ENCODE measurements at places on chromosomes 16 and 17.

- no peak for DNase-seq
Observed at GRCh38 chr17:71438631-71439146, 682.1 kb upstream of the SOX9 start.

GRCh38 chr16:78284957-78285434 lies 185.5 kb downstream of the WWOX start:
- no peak for DNase-seq

- no peak for DNase-seq
Observed at GRCh38 chr16:24736758-24737157, 7.3 kb downstream of the TNRC6A start.

- DNase-seq, result no peak
Observed at GRCh38 chr17:7423679-7424078, 1.7 kb upstream of the SPEM2 start.

DNA sequence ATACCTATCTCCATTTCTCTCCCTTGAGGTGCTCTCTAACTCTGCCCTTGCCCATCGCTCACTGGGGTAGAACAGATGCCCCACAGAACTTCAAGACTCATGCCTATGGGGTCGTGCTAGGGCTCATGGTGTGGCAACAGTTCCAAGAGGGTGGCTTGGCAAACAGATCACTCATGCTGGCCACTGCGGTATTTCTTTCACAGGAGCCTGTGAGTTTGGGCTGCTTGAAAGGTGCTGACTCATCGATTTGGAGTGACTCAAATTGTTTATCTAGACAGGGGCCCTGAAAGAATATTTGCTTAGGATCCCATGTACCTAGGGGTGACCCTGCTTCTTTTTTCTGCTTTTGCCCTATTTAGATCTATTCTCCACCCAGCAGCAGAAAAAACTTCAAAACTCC lies 69.9 kb downstream of the IRX5 start:
- DNase-seq, result no peak

DNA sequence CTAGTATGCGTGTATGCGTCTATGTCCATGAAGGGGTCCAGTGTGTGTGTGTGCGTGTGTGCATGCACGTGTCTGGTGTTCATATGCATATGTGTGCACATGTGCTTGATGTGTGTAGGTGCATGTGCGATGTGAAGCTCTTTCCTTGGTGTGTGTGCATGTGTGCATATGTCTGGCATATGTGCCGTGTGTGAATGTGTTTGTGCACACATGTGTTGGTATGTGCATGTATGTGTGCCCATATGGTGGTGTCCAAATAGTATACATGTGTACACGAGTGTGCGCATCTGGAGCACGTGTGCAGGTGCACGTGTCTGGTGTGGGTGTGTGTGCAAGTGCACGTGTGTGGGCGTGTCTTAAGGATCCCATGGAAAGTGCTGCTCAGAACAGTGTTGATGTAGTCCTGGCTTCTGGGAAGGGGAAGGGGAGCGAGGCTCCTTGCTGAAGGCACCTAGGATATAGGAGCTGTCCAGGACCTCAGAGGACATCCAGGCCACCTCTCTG lies 17.0 kb downstream of the CACNA1G start:
- no peak for DNase-seq

GRCh38 chr17:6110088-6110487 lies 39.9 kb downstream of the WSCD1 start:
- DNase-seq, result no peak

DNA sequence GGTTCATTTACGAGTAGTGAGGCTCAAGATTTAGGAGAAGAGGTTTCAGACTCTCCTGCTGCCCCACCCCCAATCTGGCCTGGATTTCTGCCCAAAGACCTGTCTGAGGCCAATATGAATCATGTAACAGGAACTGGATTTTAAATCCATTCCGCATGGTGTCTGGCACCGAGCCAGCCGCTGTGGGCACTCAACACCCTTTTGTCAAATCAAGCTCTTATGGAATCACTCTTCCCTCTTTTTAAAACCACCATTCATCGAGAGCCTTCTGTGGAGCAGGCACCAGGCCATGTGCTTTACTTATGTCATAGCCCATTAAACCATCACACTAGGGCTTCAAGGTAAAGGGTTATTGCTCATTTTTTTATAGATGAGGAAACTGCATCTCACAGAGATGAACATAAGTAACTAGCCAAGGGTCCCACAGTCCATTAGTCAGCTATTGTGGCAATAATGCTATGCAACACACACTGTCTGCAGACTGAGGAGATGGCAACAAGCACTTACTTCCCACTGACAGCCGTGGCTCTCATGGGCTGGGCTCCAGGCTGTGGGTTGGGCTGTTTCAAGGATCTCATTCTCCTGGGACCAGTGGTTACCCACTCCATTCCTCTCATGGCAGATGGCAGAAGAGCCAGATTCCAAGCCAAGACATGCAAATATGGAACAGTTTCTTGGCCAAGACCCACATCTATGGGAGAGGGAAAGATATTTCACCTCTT lies 93.6 kb downstream of the WSCD1 start:
- DNase-seq, result no peak

DNA sequence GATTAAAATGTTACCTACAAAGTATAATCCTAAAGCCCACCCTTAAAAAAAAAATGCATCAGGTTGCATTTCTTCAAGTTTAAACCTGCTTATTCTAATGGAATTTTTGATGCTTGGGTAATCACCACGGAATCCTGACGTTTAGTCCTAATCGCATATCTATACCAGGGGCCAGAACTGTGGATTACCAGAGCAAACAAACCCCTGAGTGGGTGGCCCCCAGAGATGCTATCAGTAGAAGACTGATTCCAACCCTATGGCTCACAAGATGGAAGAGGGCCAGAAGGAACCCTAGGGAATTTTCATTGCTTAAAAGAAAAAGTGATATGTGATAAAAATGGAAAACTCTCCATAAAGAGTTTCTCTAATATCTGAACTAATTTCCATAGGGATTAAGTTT lies 152.2 kb upstream of the NOG start:
- no peak for DNase-seq

DNA sequence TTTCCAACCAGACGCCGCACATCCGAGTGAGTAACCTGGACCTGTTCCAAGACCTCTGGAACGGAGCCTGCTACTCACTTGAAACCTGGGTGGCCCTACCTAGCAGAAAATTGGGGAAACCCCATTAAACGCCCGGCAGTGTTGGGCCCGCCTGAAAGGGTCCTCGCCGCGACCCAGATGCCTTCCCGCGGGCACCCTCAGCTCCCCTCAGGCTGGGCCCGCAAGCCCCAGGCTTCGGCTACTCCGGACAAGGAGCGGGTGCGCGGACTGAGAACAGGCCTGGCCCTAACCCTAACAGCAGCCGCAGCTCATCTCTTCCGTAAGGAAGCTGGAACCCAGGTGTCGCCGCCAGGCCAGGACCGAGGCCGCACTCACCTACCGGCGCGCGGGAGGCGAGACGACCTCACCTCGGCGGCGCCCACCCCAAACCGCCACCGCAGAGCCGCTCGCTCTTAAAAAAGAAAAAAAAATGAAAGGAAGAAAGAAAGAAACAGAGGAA lies 344 bp downstream of the PSME3IP1 start:
- DNase-seq, result no peak

DNA sequence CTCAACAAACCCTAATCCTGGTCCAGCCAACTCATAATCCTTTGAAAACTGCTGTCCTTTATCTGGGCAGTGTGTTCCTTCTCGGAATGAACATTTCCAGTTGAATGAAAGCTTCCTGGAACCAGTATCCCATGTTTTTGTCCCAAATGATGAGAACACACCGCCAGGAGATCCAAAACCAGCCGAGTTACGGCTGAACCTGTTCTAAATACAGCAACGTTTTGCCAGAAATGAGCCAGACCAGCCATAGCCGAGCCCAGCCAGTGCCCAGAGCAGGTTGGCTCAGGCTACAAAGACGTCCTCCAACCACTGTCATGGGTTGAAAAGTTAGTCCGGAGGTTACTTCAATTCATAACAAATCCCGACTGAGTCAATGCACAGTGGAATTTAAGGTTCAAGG lies 67.6 kb upstream of the FOXF1 start:
- DNase-seq, result no peak

DNA sequence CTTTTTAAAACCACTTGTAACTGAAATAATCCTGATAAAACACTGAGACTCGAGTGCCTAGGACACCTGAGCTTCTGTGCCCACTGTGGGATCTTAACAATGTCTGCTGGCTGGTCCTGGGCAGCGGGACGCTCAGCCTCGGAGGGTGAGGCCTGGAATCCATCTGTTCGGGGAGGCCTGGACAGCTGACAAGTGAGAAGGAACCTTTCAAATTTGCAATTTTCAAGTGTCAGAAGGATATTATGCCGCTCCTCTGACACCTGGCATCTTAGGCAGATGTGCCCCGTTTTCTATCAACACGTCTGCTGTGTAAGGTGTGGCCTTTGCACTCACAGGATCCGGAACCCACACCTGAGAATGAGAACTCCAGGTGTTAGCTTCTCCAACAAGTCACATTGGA lies 33.1 kb upstream of the C16orf78 start:
- no peak for DNase-seq

- DNase-seq, result no peak
Observed at GRCh38 chr16:84897911-84898377, 78.2 kb downstream of the CRISPLD2 start.

Measured in activated gamma-delta T cell treated with Interleukin-2 at 50 U/mL for 16 hours (primary cell).